Ovary (tissue), 10 donors: ENCODE measurements at places on chromosomes 5 and 9. TPM values are rescaled to one million over a fixed set of nuclear protein-coding genes. Genes with fewer than 3 reads are reported as not detected.

GPX8 gene
- 58.7 TPM for total RNA-seq

GRM6 gene
- total RNA-seq: not detected

KCNMB1 gene
- 1.4 TPM for total RNA-seq

SH2D3C gene
- 2.8 TPM for total RNA-seq

PCA3 gene
- total RNA-seq: not detected

SLC36A3 gene
- total RNA-seq: not detected

KIF4B gene
- total RNA-seq: not detected

GRCh38 chr9:98929071-98929470 lies 14.6 kb upstream of the COL15A1 start:
- DNase-seq: no peak

- no peak for DNase-seq
These were observed 270.8 kb upstream of the DAPK1 start for GRCh38 chr9:87226896-87227295.

DNA sequence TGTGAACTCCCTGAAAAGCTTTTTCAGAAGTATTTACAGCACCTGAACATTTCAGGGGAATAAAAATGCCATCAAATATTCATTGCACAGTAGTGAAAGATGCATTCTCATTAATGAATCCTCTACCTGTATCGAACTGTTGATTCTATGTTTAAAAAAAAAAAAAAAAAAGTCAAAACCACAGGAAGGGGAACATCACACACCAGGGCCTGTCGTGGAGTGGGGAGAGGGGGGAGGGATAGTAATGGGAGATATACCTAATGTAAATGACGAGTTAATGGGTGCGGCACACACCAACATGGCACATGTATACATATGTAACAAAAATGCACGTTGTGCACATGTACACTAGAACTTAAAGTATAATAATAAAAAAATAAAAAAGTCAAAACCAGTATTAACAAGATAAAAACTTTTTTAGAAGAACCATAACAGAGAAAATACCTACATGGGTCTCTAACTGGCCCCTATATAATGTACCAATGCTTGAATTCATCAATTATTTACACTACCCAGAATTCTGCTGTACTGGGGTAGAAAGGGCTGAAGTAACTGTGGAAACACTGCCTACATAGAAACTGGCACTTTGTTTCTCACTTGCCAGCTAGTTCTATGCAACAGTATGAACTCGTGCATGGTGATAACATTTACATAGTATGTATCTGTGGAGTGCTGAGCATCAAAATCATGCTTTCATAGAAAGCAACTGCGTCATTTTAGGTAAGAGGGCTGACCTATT lies 48.9 kb downstream of the GNAQ start:
- no peak for DNase-seq

- DNase-seq: no peak
These were observed 77.3 kb downstream of the SEMA4D start for GRCh38 chr9:89420397-89421178.

DNA sequence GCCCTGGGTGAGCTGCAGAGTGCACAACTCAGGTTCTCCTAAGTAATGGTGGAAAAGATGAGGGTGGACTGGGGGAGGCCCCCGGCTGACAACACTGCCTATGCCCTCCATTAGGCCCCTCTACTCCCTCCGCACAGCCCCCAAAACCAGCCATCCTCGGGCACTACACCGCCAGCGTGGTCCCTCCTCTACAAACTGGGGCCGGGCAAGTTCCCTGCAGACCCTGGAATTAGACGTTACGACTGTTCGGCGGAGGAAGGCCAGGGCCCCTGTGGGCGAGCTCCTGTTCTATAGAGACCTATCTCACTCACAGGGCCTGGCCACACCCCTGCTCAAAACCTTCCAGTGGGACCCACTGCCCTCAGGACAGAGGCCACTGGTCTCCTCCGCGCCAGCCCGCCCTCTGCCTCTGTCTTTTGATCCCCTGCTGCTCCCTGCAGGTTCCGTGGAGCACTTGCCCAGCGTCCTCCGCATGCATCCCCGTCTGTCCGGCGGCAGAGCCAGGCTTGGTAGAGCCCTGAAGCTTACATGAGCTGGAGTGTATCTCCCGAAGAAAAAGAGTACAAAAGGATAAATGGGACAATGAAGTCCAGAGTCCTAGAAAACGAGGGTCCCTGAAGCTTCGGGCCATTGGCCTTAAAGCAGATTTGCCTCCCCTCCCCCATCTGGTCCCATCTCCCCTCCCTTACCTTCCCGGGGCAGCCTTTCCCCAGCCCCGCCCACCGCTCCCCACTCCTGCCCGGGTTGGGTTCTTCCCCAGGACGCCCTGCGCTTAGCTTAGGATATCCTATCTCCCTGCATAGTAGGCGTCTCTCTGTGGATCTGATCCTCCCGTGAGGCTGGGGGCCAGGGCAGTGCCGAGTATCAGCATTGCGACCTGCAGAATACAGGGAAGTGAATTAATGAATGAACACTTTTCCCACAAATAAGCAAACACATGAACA lies 71.3 kb downstream of the HRH2 start:
- no peak for DNase-seq

GRCh38 chr5:54156577-54156976 lies 153.8 kb downstream of the ARL15 start:
- DNase-seq: no peak

- no peak for DNase-seq
These were observed 1.5 kb upstream of the MYO10 start for GRCh38 chr5:16937503-16938161.

DNA sequence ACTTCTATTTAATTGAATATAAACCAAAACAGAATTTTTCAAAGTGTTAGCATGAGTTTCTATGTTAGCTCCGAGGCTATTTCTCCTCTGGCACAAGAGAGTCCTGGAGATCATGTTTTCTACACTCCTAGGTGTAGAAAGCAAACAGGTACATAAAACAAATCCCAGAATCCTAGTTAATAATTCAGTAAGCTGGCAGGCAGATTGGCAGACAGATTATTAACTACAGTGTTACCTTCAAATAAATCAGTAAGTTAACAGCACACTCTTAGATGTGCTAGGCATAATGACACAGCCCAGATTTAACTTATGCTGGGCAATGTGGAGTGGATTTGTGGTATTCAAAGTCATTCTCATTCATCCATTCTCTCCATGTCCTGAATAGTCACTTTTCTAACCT lies 282.8 kb upstream of the RPS23 start:
- no peak for DNase-seq

- no peak for DNase-seq
These were observed 3.3 kb downstream of the EXOC3 start for GRCh38 chr5:446066-446882.

DNA sequence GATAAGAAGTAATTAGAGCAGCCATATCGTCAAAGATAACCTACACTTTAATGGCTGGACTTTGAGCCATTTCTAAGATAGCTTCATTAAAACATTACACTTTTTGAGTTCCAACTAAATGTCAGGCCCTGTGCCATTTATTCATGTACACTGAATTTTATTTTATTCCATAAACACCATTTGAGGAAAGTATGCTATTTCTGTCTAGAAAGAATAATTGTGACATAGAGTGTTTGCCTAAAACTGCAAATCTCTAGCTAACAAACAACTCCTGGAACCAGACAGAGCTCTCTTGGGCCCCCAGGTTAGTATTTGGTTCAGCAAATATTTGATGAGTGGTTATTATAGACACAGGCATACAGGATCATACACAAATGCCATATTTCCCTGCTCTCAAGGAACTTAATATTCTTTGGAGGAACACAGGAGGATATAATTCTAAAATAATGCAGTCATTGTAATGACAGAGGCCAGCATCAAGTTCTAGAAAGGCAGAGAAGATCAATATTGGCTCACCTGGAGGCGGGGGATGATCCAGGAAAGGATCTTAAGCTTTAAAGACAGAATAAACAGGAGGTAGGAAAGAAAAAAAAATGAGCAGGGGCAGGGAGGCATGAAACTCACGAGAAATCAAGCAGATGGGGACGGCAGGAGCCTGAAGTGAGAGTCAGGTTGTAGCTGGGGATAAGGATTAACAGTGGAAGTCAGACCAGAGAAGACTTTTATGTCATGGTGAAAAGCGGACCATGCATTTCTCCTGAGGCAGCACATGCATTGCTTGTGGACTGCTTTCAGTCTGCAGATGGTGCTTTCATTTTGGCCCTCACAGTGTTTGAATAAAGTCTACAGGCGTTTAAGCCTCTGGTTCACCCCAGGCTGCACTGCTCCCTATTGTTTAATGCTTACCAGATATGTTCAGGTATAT lies 127.7 kb downstream of the GCNT1 start:
- no peak for DNase-seq

DNA sequence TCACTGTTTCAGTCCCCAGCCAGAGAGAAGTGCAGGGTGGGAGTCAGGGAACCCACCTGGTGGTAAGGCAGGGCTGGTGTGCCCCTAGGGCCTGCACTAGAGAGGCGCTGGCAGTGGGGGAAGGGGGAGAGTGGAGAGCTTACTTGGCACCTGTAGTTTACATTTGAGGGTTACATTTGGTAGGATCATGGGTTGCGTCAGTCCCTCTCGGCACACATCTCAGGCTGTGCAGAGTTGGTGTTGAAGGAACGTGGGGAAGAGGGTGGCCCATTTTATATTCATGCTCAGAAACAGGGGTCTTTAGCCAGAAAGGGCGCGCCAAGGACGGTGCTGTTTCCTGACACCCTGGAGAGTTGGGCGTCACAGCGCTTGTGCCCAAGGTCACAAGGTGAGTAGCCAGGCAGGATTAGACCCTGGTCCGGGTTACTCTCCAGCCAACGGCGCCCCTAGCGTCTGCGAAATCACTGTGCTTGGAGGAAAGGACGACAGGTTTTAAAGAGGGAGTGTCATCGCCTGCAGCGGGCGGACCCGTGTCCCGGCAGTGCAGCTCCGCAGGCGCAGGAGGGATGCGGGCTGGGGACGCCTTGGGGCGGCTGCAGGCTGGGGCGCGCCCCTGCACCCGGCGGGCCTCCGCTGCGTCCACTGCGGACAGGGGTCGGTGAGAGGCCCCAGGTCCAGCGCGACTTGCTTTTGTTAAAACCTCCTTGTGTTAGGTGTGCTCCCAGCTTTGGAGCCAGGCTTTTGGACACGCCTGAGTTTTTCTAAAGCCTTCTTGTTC lies 272.6 kb downstream of the FANCC start:
- no peak for DNase-seq

GRCh38 chr9:35697486-35697885 lies 7.8 kb upstream of the TPM2 start:
- DNase-seq: no peak

DNA sequence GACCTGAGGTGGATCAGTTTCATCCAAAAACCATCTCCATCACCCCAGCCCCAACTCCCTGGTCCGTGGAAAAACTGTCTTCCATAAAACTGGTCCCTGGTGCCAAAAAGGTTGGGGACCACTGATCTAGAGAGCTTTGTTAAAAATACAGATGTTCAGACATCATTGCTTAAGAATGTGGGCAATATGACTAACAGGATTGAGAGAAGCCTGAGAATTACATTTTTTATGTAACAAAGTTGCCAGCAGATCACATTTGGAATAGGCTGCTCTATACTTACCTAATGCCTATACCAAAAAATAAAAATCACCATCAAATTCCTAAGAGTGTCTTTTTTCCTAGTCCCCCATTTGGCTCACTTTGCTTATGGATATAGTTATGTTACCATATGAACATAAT lies 143.3 kb downstream of the RAPGEF6 start:
- no peak for DNase-seq

DNA sequence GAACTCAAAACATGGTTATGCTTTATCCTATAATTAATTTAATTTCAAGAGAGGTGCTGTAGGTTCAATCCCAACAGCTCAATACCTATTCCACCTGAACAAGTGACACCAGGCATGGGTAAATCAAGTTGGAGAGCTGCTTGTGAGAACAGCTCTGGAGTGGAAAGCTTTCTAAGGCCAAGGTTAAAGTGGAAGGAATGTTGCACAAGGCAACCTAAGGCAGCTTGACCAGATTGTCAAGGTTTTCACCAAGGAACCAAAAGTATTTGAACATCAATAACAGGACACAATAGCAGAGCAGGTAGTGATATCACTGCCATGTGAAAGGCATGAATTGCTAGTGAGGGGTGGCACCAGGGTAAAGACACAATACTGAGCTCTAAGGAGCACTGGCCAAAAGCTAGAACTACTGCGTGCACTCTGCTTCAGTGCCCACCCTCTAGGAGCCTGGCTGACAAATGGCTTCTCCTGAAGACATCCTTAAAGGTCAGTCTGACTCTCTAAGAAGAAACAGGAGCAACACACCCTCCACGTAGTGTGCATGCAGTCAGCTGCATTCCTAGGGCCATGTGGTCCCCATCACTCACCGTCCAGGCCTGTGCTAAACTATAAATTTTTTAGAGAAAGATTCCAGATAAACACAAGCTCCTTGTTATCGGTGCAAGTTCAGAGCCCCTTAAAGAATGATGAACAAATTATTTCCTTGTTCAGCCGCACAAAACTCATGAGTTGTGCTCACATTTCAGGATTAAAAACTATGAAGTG lies 677.7 kb upstream of the KLF4 start:
- DNase-seq: no peak

- DNase-seq: no peak
These were observed 77.0 kb upstream of the SEMA6A start for GRCh38 chr5:116651653-116652052.

GRCh38 chr5:18311266-18311665 lies 677.0 kb downstream of the TAF11L14 start:
- DNase-seq: no peak

DNA sequence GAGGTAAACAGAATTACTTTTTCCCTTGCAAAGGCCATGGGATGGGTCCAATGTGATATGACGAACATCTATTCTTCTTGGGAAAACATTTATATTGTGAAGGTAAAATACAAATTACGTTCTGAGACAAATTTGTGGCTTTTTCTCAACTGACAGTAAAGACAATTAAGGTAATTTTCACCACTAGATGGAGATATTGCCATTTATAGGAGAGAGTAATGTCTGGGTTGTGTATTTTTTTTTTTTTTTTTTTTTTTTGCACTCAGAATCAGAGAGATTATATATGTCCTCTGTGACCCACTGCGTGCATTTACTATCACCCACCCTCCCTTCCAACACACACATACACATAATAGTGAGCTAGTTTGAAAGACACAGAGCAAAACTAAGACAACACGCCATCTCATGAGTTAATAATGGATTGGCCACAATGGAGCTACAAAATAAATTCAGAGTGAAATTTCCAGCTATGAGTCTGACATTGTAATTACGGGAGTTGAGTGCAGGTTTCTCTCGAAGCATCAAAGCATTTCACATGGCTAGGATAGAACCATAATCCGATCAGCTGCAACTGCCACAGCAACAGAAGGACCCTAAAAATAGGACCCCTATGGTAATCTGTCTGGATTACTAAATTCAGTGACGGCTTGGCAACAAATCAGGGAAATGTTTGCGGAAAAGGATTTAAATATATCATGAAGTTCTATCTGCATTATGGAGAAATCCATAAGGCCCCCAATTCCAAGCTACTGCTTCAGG lies 49.2 kb downstream of the ANXA1 start:
- DNase-seq: no peak

- DNase-seq: no peak
These were observed 51.8 kb downstream of the EHMT1 start for GRCh38 chr9:137670391-137671195.
